ENCODE measurements at places on chromosomes 13 and 19.

DNA sequence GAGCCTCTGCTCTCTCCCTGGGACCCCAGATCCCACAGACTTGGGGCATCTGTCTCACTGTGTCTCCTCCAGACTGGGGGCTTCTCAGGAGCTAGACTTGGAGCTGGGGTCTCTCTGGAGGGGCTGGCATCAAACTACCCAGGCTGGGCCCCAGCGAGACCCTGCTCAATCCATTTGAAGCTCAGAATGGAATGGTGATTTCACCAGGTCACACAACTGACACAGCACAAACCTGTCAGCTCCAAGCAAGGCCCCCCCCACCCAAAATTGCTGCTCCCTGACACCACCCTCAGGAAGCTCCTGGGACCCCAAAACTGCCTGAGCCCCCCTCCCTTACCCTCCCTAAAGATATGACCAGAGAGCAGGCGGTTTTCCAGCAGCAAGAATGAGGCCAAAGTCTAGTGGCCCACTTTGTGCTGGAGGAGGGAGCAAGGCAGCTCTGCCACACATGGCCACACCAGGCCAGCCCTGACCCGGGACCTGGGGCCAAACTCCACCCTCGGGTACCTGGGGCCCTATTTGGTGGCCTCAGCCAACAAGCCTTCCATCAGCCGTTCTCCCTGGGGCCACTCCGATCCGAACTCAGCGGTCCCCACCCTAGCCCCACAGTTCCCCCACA is 2.4 kb downstream of the NR2F6 start:
- no peak for DNase-seq

GRCh38 chr19:56476651-56477428 is at the start of gene ZNF667:
TSS of gene ZNF667 (minus strand) at chr19:56477345. CDS start at chr19:56462370, 14,975 bp downstream.
- peak; percentile 44 for DNase-seq

GRCh38 chr19:52095172-52096014 is at the start of gene ZNF841:
TSS of gene ZNF841 (minus strand) at chr19:52095765. CDS start at chr19:52084801, 10,964 bp downstream.
- peak; percentile 95 for DNase-seq

DNA sequence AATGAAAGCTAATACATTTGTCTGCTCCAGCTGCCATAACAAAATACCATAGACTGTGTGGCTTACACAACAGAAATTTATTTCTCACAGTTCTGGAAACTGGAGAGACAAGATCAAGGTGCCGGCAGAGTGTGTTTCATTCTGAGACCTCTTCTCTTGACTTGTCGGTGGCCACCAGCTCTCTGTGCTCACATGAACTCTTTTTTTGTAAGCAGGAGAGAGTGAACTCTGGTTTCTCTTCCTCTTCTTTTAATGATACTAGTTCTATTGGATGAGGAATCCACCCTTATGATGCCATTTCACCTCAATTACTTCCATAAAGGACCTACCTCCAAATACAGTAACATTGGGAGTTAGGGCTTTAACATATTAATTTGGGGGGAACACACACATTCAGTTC is 11.7 kb downstream of the KCTD12 start:
- DNase-seq = no peak

GRCh38 chr19:570937-571565 is 1.3 kb upstream of the BSG start:
- DNase-seq = peak; percentile 53

GRCh38 chr13:93843082-93843481 is 616.5 kb downstream of the GPC6 start:
- no peak for DNase-seq

GRCh38 chr19:35978832-35979365 is 16.1 kb upstream of the SDHAF1 start:
- DNase-seq = no peak

DNA sequence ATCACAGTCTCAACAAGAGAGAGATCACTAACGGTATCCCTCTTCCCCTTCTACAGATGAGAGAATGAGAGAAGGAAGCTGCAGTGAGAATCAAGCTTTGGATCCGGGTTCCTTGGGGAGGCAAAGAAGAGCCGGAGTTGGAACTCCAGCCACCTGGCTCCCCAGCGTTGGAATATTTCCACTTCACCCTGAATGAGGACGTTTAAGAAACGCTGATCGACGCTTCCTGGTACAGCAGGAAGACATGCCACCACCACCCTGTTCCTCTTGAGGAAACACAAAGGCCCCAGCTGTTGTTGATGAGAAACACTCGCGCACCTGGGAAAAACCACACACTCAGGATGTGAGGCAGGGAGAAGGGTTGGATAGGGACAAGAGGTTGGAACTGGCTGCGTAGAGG is 11.3 kb upstream of the CACNG8 start:
- DNase-seq = no peak

DNA sequence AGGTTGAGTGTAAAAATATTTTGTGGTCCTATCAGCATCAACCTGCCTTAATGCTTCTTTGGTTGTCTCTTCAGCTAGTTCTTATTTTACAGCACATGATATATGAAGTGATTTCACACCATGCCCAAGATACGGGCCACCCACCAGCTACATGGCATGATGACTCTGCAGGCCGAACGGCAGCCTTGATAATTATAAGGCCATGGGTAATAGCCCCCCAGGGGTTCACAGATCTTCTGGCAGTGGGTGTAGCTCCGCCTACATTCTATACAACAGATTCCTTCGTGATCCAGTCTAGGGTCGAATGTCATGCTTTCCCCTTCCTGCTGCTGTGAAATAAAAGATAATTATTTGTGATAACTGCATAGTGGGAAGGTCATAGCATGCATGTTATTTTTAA is 36.1 kb downstream of the CNMD start:
- no peak for DNase-seq

DNA sequence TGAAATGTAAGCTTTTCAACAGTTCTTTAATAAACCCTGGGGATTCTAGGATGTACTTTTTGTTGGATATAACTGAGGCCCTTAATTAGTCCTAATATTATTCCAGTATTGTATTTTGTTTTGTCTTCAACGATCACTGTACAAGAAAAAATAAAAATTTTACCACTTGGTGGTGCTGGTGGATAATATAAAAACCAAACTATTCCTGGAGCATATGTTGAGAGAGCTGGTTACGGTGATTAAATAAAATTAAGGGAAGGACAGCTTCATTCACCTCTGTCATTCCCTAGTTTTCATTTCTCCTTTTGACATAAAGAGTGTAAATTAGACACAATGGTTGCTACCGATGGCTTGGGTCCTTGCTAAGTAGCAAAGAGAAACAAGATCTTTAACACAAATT is 598.6 kb upstream of the PCDH20 start:
- no peak for DNase-seq

DNA sequence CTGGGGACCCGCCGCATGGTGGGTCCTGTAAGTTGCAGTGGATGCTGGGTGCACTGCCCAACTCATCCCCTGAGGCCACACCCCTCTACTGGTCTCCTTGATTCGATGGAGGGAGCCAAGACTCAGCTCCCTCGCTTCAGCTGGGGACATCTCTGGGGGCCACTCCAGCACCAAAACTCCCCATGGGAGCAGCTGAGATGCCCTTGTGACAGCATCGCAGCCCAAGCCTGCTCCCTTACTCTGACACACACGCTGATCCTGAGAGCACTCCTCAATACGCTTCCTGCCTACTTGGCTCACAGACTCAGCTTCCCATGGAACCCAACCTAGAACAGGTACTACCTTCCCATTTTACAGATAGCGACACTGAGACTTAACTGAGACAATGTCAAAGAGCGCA is 56.2 kb downstream of the PEPD start:
- no peak for DNase-seq

DNA sequence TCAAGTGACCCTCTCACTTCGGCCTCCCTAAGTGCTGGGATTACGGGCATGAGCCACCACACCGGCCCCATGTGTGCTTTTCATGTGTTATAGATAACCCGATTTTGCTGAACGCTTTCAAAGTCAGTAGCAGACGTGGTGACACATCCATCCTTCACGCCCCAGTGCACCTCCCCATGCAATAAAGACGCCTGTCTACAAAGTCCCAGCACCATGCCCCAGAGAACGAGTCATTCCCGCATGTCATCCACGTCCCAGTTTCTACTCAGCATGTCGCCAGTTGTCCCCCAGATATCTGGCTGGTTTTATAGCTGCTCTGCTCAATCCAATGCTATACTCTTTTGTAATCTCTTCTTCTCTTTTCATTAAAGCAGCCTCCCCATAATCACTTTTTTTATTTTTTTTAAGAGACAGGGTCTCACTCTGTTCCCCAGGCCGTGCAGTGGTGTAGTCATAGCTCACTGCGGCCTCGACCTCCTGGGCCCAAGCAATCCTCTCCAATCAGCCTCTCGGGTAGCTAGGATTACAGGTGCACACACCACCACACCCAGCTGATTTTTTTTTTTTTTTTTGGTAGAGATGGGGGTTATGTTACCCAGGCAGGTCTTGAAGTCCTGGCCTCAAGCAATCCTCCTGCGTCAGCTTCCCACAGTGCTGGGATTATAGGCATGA is 42.5 kb downstream of the DNM2 start:
- peak; percentile 49 for DNase-seq

- DNase-seq = no peak
These were observed 249.8 kb downstream of the NBEA start for GRCh38 chr13:35191883-35192282.

DNA sequence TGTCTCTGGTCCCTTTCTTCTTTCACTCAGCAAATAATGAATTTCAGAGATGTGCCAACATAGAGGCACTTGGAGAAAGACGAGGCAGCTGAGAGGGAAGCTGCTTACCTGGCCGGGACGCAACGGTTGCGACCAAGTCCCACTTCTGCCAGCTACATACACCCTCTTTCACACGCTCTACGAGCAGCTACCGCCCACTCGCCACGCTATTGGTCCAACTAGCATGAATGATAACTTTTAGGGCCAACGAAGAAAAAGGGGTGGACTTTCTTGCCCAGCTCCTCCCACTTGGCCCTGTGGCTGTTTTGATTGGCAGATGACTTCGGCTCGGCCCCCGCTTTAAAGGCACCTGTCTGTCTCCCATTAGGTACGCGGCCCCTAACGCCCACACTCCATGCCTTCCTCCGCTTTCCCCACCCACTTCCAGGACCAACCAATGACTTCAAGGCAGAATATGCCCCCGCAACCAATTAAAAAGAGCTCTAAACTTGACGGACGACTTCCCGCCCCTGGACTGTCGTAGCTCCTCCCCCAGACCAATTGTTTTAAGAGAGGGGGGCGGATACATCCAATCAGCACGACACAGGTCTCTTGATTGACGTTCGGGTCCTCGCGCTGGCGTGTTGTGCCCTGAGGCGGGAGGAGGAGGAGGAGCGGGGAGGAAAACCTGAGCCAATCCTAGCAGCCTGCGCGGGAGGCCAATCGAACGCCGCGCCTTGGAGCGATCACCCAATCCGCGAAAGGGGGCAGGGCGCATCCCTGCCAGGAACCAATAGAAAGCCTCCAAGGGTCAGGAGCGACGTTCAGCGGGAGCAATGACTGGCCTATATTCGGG is 481 bp upstream of the CNOT3 start:
- DNase-seq = peak; percentile 100

DNA sequence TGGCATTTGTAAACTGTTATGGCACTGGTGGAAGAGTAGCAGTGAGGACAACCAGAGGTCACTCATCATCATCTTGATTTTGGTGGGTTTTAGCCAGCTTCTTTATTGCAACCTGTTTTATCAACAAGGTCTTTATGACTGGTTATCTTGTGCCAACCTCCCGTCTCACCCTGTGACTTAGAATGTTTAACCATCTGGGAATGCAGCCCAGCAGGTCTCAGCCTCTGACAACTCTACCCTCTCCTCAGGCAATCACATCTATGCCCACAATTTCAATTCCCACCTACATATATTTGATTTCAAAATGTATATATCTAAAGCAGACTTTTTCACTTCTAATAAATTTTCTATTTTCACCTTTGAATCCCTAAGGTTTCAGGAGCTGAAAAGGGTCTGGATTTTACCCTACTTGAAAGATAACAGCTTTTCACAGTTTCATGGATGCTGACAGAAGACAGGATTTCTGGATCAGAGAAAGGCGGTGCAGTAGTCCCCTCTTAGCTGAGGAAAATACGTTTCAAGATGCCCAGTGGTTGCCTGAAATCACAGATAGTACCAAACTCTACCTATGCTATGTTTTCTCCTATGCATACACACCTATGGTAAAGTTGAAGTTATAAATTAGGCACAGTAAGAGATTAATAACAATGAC is 1171.8 kb downstream of the DIAPH3 start:
- DNase-seq = no peak

DNA sequence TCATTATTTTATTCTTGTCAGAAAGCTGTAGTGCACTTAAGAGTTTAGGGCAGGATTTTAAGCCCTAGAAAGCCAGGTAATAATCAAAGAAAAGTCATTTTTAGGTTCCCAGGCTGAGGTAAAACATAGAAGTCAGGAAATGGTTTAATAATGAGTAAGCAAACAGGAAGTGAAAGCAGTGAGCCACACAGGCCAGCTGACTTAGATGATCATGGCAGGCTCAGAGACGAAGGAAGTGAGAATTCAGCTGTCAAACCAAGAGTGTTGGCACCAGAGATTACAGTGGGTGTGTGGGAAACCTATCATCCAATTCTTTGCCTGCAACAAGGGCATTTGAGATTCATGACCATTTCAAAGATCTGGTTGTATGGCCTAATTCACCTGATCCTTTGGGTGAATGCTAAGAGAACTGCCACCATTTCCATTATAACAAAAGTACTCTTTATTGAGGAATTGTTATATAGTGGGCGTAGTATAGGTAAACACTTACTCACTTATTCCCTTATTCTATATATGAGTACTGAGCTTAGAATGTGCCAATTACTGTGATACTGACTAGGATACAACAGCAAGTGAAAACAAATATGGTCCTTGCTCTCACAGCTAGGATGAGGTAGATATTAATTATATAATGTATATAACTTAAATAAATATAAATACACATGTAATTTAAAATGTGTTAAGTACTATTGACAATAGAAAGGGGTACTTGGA is 103.7 kb upstream of the EDNRB start:
- peak; percentile 61 for DNase-seq

DNA sequence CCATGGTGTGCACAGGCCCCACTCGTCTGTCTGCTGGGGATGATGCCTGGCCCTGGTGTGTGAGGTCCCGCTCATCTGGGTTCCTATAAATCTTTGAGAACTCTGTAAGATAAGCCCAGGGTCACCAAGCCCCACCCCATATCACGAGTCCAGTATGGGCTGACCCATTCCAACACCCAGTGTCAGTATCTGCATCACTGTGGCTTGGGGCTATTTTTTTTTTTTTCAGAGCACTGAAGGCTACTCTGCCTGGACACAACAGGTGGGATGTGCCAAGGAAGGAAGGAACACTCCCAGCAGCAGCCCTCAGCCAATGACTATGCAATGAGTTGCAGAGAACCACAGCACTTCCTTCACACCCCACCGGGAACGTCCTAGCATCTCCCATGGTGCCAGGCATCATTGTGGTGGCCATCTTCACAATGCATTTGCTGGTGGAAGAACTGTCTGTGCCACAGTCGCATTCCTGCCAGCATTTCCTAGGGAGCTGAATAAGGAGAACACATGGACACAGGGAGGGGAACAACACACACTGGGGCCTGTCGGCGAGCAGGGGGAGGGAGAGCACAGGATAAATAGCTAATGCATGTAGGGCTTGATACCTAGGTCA is 83.1 kb upstream of the TSHZ3 start:
- no peak for DNase-seq

DNA sequence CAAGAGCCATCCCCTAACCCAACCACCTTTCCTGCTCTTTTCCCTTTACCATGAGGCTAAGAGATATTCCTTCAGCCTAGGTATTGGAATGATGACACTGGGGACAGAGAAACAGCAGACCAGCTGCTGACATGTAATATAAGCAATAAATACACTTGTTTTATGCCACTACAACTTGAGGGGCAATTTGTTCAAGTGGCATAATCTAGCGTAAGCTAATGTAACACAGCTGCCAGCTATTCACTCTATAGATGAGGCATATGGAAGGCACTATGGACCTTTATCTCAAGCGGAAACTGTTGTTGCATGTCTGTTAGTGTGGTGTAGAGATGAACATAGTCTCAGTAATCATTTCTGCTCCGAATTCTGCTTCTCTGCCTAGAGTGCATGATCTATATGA is 111.1 kb downstream of the STARD13 start:
- DNase-seq = no peak

All from EL (cell line).